Pulmonary artery endothelial cell (primary cell): ENCODE measurements at places on chromosomes 1 and 21. TPM values are rescaled to one million over a fixed set of nuclear protein-coding genes. Genes with fewer than 3 reads are reported as not detected.

DNA sequence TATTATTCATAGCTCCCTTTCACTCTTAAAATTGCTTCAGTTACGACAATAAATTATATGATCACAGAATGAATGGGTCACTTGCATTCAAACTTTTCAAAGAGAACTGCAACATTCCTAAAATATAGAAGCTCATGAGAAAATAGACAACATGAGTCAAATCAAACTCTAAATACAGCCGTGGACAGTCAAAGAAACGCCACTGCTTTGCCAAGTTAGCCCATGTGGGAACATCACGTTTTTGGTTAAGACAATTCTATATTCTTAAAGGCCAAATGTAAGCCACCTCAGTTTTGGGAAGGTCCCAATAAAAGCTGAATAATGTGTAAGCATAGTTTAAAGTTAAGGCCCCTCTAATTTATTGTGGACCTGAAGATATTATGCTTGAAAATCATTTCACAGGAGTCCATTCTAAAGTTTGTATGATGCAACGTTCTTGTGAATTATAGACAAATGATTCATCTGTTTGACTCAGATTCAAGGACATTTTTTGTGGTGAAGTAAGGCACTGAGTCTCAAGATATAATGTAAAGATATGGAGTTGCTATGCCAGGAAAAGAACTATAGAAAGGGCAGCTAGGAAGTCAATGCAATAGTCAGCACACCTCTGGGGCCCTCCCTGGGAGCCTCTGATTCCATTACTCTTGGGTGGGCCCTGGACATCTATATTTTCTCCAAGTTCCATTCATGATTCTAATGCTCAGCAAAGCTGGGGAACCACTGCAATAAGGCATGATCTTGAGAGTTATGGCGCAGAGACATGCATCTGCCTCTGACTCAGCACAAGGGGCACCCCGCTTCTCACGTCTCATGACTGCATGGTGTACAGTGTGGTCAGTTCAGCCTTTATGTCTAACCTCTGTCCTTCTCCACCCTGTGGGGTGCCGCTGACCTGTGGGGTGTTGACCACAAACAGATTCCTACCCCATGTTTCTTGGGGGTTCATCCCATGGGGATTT lies 33.9 kb downstream of the ETS2 start:
- no peak for DNase-seq

GRCh38 chr1:71377886-71378285 lies 297.1 kb upstream of the ZRANB2 start:
- DNase-seq, result no peak

DNA sequence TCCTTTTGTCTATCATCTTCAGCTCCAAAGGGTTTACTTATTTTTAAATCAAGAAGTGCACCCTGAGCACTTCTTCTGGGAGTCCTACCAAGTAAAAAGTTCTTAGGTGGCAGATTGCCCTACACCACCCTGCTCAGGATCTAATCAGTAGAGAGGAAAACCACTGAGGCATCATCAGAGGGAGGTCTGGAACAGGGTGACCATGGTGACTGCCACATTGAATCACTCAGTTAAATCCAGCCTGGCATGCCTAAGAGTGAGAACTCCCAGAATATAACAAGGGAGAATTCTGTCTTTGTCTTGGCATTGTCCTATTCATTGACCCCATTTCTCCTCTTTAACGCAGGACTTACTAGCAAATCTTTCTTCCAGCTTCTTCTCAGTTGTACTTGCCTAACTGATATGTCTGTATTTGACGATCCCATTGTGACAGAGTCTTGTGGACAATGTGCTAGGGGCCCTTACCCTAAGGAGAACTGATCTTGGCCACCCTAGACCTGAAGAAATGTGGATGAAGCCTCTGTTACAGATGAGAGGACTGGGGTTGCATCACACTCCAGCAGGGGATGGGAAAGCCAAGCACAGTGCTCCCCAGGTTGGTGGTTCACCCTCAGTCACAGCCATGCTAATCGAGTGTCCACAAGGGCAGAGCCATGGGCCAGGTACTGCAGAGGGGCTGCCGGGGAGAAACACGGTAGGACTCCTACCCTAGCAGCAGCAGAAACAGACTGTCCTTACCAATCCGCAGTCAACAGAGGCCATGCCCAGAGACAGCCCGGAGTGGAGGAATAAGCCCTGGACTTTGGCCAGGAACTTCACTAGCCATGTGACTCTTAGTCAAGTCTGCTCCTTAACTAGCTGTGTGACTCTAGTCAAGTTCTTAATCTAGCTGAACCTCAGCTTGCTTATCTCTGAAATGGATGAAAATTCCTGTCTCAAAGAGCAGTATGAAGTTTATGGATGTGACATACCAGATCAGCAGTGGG lies 15.4 kb downstream of the PKP1 start:
- no peak for DNase-seq

- no peak for DNase-seq
These were observed 42.1 kb downstream of the SYCP1 start for GRCh38 chr1:114896795-114897194.

The EXO1 gene
- 11.7 and 16.9 TPM in 2 replicates for total RNA-seq

DNA sequence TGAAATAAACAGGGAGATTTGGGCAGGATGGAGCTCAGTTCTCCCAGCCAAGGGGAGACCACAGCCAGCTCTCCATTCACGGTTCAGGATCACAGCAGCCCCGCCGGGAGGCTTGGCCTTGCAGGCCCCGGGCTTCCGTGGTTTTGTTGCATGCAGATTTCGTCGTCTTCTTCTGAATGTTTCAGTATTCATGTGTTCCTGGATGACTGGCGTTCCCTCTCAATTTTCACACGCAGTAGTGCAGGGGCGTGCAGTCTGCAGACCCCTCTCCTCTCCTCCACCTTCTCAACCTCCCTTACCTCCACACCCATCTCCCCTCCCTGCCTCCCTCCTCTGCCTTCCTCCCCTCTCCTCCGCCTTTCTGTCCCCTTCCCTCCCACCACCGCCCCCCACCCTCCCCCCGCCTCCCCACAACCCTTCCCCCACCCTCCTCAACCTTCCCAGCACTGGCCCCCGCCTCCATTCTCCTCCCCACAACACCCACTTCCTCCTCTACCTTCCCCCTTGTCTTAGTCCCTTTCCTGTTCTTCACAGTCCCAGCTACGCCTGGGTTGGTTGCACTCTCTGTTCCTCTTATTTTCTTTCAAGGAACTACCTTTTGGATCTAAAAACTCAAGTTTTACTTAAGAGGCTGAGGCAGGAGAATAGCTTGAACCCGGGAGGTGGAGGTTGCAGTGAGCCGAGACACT lies 8.4 kb upstream of the SLC19A1 start:
- no peak for DNase-seq

DNA sequence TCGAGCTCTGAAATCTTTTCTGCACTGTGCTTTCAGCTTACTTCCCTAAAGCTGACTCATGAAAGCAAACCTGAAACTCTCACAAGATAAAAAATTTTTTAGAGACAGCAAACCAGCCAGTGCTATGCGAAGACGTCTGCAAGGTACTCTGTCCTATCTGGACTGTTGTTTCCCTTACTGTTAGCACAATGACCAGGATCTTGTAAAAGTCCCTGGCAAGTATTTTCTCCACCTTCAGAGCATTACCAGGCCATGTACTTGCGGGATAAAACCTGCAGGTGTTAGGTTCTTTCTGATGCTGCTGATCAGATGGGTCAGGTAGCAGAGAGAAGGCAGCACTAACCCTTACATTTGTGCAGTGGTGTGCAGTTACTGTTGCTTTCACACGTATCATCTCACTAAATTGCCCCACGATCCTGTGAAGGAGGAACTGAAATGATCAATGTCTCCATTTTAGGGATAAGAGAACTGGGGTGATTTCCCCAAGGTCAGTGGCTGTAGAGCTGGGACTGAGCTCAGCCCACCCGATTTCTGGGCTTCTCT lies 56.6 kb downstream of the PLXNA2 start:
- no peak for DNase-seq

DNA sequence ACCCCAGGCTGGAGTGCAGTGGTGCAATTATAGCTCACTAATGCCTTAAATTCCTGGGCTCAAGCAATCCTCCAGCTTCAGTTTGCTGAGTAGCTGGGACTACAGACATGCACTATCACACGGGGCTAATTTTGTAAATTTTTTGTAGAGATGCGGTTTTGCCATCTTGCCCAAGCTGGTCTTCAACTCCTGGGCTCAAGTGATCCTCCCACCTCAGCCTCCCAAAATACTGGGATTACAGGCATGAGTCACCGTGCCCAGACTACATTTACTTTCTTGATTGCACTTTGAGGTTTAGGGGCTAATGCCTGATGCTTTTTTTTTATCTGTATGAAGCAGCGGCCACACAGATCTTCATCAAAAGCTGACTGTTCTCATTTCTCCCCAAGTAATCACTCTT lies 124.6 kb downstream of the KIF26B start:
- DNase-seq, result no peak

The BCL10 gene
- 54.9 and 69.8 TPM in 2 replicates for total RNA-seq

DNA sequence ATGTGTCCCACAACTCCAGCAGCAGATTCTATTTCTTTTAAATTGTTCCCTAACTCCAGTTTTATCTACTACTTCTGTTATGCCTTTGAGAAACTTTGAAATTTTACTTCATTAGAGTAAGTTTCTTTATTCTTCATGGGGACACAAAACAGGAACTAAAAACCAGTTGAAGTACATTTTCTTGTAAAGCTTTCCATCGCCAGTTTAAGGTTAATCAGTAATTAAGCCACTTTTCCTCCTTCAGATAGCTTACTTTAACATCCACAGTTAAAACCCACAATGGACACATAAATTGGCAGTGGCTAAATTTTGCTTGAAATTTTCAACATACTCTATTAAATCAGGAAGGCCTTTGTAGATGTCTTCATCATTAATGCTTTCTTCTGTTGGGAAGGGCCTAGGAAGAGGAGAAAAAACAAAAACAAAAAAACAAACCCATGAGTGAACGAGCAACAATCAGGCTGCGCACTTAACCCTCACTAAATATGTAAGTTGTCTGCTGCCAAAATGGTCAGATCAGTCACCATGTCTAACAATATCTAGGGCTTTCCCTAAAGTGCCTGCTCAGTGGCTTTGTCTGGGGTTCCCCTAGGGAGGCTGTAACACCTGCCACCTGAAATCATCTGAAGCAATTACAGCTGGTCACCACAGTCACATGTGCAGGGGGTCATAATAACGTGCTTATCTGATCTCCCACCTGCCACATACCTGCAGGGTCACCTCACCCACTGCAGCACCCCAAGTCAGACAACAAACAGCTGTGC lies 187.9 kb downstream of the VAV3 start:
- DNase-seq, result no peak

The TMPRSS15 gene
- total RNA-seq, result not detected in 2 replicates

GRCh38 chr1:111512132-111512889 lies 8.9 kb upstream of the ADORA3 start:
- no peak for DNase-seq

DNA sequence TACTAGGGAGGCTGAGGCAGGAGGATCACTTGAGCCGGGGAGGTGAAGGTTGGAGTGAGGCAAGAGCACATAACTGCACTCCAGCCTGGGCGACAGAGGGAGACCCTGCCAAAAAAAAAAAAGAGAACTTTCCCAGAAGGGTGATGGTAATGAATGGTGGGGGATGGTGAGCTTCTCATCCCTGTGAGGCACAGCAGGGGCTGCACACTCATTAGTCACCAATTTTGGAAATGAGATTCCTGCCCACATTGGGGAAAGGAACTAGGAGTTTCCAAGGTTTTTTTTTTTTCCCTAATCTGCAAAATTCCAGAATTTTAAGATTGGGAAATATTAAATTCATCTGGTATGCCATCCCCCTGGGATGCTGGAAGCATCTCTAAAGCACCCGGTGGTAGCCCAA lies 50.2 kb upstream of the SSBP3 start:
- no peak for DNase-seq

DNA sequence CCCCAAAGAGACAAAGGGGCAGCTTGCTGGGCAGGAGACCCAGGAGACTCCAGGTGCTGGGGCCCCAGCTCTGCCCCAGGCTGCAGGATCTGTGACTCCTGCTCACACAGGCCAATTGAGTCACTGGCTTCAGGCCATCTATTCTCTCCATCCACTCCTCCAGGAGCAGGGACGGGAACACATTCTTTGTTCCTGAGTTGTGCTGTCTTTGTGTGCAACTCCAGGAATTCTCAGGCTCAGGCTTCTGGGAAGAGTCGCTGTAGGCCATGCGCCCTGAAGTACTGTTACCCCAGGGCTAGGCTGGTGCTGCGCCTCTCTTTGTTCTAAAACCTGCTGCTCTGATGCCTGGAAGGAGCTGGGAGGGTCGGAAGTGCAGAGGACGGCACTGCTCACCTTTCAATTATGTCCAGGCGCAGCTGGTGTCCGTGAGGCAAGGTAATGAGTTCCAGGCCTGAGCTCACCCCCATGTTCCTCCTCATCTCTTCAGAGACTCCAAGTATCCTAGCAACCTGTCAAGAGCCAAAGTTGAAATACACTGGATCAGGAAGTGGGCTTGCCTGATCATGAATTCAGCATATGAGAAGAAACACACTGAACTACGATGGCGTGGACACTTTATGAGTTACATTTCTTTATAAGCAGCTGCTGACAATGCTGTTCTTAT lies 105.9 kb downstream of the BCAR3 start:
- no peak for DNase-seq

GRCh38 chr1:152388889-152389288 lies 25.2 kb downstream of the CRNN start:
- no peak for DNase-seq

DNA sequence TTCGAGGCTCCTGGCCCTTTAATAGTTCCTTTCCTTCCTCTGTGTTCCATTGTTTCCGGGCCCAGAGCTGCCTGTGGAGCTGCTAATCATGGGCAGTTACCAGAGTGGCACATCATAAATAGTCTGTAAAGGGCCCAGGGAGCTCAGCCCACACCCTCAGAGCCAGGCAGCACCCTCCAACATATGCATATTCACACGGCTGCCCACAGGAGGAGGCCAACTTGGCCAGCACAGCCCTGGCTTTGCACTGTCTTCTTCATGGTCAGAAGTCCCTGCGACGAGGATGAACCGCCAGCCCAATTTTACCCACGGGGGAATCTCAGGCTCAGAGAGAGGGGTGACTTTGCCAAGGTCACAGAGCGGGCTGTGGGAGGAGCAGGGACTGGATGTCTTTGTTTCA lies 172.5 kb downstream of the TRABD2B start:
- DNase-seq, result no peak

The MX1 gene
- 12.9 and 14.6 TPM in 2 replicates for total RNA-seq

DNA sequence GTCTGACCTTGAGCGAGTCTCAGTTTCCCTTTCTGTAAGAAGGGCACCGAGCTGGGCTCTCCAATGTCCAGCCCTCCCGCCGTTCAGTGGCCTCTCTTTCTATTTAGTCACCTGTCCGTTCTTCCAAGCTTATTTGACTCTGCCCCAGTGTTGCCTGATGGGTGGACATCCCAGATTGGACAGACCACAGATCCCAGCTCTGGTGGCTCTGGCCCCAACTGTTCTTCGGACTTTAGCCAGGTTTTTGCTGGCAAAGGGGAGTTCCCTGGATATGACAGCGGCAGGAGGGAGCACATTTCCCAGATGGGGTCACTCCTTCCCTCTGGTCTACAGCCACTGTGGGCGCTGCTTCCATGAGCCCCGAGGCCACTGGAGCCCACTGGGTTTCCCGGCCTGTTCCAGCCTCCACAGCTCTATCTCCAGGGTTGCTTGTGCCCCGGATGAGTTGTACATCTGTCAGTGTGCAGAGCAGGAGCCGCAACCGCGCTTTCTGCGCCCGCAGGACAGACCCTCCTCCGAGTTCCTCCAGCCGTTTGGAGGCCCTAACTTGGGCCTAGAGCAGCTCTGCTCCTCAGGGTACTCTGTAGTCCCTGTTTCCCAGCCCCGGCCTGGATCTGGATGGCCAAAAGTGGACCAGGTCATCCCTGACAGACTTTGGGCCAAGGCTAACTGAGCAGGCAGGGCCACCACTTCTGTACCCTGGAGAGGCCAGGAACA lies 3.8 kb downstream of the DMBX1 start:
- no peak for DNase-seq

The NEXN gene
- 4.4 and 6.3 TPM in 2 replicates for total RNA-seq
